CD4-positive, alpha-beta T cell (primary cell): ENCODE measurements at places on chromosomes 6 and 20.

DNA sequence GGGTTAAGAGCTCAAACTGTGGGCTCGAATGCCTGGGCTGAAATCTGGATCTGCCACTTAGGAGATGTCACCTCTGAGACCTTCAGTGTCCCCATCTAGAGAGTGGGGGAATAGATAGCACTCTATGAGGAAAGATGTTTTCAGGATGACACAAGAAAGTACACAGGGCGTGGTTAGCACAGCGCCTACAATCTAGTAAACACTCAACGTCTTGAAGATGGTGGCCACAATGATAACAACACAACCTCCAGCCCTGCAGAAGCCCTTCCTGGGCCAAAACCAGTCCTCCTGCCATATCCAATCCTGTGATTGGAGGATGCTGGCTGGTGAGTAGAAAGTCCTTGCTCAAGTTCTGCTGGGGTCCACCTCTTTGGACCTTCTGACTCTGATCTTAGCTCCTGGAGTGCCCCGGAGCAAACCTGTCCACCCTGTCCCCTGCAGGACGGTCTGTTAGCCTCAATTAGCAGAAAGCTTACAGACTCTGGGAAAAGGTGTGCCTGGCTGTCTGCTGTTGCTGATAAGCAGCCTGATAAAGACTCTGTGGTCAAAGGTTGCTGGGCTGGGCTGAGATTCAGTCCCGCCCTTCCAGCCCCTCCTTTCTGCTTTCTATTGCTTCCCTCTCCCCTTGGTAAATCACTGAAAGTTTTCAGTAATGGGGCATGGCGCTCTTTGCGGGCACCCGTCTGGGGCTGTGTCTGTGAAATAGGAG, 8.2 kb downstream of the EDN3 start:
- DNase-seq = no peak

- DNase-seq = no peak
These were observed 71.4 kb downstream of the FOXA2 start for GRCh38 chr20:22512911-22513489.

- DNase-seq = no peak
These were observed 132.5 kb downstream of the UTRN start for GRCh38 chr6:144417681-144418080.

- DNase-seq = peak; percentile 60
These were observed 48.9 kb downstream of the ATXN1 start for GRCh38 chr6:16712255-16712930.

DNA sequence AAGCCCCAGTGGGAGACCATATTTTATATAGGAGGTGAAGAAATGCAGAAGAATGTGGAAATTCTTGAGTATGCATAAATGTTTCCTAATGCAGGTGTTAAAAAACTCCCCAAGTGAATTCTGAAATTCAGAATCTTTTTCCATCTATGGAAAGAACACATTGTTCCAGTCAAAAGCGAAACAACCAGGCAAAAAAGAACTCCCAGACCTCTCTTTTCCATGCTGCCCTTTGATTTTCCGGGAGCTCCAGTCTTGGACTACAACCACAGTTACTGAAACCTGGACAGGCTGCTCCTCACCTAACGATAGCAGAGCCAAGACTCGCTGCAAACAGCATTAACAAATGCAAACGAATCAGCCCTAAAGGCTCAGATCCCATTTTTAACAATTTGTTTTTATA, 108.7 kb upstream of the CNKSR3 start:
- DNase-seq = no peak

- DNase-seq = no peak
These were observed 32.0 kb downstream of the CFAP61 start for GRCh38 chr20:20084296-20084752.

GRCh38 chr6:32291543-32291942, 67.7 kb upstream of the NOTCH4 start:
- no peak for DNase-seq

GRCh38 chr20:50345712-50346373, 155.2 kb downstream of the CEBPB start:
- DNase-seq = no peak

GRCh38 chr6:112470376-112470775, 123.2 kb downstream of the RFPL4B start:
- DNase-seq = no peak

DNA sequence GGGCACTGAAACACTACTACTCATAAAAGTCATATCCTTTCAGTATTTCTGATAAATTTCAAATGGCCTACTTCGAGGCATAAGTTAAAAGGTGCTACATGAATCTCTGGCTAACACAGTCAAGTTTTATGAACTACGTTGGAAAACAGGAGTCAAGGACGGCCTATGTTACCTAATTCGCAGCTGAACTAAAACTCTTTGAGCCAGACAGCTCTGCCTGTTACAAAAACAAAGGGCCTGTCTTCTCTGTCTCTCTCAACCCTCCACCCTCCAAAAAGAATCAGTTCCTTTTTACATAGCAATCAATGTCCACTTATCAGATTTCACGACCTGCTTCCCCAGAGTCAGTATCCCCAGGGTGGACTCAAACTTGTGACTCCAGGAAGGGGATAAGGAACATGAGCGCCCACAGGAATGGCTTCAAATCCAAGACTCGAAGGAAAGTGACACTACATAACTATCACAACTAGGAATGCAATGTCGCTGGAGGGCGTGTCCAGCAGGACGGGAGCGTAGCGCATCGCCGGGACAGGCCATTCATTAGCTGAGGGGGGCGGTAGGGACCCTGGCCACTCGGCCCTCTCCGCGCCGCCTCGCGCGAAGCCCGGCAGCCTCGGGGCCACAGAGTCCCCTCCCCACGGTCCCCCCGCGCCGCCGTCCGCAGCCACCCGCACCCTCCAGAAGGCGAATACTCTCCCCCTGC, 591 bp downstream of the IBTK start:
- DNase-seq = no peak
